Cortex of kidney (tissue), 1 donor: ENCODE measurements at places on chromosomes 3 and 15.
A peak's percentile ranks its signal among the peaks of the same experiment; 100 is the strongest.

DNA sequence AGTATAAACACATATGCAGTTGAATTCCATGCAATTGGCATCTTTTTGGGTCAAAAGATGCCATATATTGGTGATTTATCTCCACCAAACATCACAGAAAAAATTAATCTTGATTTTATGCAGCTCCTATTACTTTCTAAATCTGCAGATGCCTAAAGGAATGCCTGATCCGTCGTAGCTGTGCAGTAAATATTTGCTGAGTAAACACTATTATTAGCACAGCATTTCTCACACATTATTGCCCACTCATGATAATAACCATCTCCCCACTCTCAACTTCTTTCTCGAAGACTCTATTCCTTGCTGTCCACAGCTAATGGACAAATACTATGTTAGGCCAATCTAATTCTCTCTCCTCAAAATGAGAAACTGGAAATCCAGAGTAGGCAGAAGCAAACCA is 625.2 kb downstream of the ZIC1 start:
- DNase-seq, result no peak

DNA sequence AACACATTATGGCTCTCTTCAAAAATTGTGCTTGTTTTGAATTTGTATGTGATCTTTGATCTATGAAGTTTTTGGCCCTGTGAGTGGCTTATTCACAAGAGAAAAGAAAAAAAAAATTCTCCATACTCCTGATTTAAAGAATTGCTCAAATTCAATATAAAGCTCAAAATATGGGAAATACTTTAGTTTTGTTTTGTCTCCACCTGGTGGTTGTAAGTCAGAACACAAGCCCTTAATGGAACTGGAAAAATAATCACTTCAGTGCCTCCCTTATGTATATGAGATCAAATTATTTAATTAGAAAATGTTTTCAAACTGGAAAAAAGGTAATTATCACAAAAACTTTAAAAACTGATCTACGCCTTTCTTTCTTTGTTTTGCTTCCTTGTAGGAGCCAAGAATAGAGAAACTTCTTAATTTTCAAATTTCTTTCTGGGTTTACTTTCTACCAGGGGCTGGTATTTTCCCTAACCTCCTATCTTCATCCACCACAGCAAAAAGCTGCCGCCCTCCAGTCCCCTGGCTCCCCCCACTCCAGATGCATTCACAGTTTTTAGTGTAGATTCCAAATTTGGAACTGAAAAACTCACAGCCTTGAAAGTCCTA is 50.6 kb downstream of the SERP1 start:
- no peak for DNase-seq

DNA sequence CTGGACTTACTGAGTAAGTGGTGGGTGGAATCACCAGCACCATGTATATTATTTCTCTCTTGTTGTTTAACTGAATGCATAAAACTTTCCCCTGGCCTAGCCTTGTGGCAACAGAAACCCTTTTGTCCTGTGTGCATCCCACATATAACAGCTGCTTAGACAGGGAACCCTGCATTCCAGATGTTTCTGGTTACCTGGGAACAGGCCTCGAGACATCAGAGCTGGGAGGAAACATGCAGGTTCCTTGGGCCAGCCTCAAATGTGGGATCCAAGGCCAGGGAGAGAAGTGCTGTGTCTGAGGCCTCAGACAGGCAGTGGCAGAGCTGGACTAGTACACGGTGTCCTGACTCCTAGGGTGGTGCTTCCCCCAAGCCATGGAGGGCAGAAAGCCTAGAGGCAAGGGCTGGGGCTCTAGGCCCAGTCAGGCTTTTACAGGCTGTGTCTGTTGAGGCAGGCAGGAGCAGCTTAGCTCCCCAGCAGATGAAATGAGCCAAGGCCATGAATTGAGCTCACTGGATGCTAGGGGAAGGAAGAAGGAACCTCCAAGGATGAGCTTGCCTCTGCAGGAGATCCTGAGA is 57.7 kb downstream of the ITGA11 start:
- no peak for DNase-seq

GRCh38 chr3:14488286-14489041 is 51.7 kb downstream of the GRIP2 start:
- DNase-seq, result no peak

GRCh38 chr15:50181969-50182218 is at the start of gene SLC27A2:
TSS of gene SLC27A2 (plus strand) at chr15:50182196. CDS start at chr15:50182428, 232 bp downstream.
- DNase-seq, result peak; percentile 7
